ENCODE measurements at places on chromosomes 2 and 18.

GRCh38 chr2:218981390-218981880, 3.5 kb downstream of the FEV start:
- DNase-seq, result no peak

DNA sequence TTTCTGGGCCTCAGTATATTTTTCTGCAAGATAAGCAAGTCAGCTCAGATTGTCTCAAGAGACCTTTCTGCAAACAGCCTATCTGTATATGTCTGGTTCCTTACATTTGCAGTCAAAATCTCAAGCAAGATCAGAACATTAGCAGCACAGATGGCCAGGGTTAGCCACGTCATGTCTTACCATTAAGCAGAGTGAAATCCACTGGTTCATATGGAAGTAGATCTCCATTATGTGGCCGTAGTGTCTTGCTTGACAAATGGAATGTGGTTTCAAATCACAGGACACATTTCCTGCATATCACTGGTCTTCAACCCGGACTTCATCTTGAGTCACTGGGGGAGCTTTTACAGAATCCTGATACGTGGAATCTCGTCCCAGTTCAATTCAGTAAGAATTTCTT, 500.2 kb downstream of the FBXO15 start:
- no peak for DNase-seq

GRCh38 chr18:67608191-67608590, 91.7 kb upstream of the DSEL start:
- DNase-seq, result no peak

DNA sequence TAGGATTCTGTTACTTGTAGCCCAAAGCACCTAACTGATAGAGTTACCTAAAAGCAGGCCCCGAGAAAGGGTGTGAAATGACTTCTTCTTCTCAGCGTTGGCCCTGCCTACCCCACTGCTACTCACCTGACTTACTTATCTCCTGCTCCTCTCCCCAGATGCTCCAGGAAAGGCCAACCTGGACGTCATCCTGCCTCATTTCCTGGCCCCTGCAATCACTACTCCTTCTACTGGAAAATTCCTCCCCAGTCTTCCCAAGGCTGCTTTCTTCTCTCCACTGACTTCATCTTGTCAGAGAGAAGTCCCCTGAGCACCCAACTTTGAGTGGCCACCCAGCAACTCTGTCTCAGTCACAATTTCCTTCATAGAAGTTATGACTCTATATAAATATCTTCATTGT, 63.4 kb upstream of the KLF7 start:
- no peak for DNase-seq

DNA sequence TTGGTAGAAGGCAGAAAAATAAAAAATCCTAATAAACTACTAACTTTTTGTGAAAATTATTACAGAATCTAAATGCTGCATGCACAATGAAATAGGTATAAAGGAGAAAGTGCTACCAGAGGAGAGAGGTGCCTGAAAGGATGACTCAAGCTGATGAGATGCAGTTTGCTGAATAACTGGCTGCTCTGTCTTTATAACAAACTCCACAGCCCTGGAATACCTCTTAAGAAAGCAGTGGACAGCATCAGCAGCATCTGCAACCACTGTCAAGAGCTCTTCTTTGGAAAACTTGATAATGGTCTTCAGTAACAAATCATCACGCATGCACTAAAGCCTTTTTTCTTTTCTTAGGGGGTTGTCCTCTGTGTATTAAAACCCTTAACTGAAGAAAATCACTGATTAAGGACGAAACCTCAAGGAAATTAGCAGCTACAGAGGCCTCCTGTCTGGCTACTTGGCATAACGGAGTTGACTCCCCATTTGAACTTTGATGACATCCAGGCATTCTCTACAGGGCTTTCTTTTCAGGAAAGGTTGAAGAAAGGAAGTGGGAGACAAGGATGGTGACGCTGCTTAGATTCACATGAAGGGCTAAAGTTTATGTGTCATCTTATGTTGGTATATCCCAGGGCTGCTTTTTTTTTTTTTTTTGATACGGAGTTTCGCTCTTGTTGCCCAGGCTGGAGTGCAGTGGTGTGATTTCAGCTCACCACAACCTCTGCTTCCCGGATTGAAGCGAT, 28.8 kb downstream of the WDFY1 start:
- DNase-seq, result no peak

- DNase-seq, result peak; percentile 42
Observed at GRCh38 chr2:217793566-217794132, 209.1 kb downstream of the TNS1 start.

DNA sequence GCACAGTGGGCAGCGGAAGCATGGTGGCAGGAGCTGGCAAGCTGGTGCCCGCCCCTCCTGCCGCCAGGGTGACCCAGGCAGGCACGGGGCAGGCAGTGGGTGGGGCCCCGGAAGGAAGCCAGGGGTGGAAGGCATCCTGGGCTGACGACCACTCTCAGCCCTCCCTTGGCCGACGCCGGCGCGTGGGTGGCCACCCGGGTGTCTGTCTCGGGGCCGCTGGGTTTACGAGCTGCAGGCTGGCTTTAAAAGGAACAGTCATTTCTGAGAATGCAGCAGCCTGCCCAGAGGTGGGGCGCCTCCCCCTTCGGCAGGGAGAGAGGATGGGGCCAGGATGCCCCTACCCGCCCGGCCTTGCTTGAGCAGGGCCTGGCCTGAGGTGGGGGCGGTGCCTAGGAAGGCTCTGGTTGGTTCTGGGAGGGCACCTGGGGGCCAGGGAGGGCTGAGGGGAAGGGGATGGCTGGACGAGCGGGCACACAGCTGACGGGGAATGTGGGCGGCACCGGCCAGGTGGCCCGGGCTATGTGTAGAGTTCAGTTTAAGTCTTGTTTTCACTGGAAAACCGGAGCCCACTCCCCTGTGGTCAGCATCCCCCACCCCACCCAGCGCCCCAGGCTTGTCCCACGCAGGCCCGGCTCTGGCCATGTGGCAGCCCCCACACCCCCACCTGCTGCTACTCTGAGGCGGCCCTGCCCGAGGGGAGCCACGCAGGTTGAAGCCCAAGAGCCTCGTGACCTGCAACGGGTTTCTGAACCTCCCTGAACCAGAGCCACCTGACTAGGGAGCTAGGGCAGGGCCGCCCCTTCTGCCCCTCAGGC, 6.3 kb downstream of the BOK start:
- peak; percentile 81 for DNase-seq

GRCh38 chr2:189233527-189233926, 54.0 kb upstream of the COL5A2 start:
- no peak for DNase-seq

GRCh38 chr18:48902856-48903601, 47.7 kb downstream of the SMAD7 start:
- DNase-seq, result peak; percentile 39

DNA sequence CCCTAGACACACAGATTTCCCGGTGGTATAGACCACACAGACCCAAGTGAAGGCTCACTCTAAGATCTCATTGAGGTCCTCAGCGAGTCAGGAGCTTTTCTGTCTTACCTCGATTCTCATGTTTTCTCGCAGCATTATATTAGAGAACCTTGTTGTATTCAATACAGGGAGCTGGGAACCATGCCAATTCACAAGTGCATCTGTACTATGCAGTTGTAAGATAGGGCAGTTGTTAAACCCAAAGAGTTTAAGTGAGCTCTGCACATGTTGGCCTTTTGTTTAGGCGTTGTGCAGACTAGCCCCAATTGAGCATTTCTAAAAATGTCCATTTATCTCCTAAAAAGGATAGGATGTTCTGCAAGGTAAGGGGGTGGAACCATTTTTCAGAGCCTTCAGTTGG, 59.6 kb downstream of the FEZ2 start:
- DNase-seq, result no peak

- DNase-seq, result no peak
Observed at GRCh38 chr2:30680121-30680520, 127.1 kb downstream of the CAPN13 start.

- DNase-seq, result peak; percentile 54
Observed at GRCh38 chr2:183967756-183968155, 630.6 kb upstream of the ZNF804A start.

GRCh38 chr2:100905132-100905805, 85.3 kb downstream of the NPAS2 start:
- DNase-seq, result no peak

DNA sequence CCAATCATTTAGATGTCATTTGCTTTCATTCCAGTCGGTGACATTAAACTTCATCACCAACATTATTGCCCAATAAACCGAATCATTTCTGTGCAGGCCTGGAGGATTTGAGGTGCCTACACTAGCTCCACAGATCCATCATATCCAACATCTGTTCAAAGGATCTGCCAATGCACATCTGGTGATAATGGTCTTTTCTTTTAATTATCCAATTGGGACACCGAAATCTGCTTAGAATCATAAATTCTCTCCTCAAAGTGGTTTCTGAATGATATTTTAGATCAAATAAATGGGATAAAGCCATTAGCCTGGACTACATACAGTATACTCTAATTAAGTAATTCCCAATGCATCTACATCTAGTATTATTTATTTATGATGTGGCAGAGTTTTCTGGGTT, 85.6 kb downstream of the ABCA12 start:
- no peak for DNase-seq

DNA sequence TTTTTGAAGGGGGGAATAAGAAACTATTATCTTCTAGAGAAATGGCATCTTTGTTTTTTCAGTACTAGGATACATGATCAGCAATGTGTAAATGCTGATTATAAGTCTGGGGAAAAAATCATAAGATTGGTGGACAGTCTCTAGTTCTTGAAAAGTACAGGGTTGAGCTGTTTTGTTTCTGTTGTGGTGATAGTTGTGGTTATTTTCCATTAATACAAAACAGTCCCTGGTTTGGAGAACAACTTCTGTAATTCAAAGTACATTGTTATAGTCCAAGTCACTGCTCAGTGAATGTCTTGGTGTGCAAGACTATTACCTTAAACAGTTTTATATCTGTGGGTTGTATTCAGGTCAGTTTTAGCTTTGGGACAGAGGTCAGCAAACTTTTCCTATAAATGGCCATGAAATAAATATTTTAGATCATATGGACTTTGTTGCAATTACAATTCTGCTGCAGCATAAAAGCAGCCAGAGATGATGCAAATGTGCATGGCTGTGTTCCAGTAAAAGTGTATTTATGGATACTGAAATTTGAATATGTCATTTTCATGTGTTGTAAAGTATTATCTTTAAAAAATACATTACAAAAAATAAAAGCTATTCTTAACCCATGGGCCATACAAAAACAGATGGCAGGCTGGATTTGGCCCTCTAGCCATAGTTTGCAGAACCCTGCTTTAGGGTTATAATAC, 111.0 kb downstream of the CERS6 start:
- no peak for DNase-seq

DNA sequence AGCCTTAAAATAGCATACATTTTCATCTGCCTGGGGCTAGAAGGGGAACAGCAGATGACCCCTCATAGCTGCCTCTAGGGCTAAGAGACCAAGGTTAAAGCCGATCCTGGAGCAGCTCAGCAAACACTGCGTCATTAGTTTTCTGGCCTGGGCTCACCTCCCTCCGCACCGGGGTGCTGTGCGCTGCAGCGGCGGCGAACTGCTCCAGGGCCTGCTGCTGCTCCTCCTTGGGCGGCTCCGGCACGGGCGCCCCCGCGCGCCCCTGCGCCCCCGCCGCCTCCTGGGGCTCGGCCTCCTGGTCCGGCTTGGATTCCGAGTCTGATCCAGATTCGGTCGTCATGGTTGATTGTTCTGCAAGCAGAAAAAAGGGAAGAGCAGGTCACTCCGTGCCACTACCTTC, 55.0 kb downstream of the EPB41L3 start:
- peak; percentile 60 for DNase-seq

- DNase-seq, result no peak
Observed at GRCh38 chr18:41263956-41264355, 691.1 kb upstream of the PIK3C3 start.

GRCh38 chr2:96306370-96306769, 1.0 kb upstream of the SNRNP200 start:
- DNase-seq, result no peak

GRCh38 chr2:167981945-167982344, 265.4 kb downstream of the STK39 start:
- no peak for DNase-seq

- no peak for DNase-seq
Observed at GRCh38 chr18:36942264-36942663, 113.3 kb downstream of the KIAA1328 start.

- no peak for DNase-seq
Observed at GRCh38 chr2:80573950-80574349, 269.4 kb upstream of the LRRTM1 start.

- no peak for DNase-seq
Observed at GRCh38 chr2:1791006-1791605, 46.8 kb upstream of the PXDN start.

DNA sequence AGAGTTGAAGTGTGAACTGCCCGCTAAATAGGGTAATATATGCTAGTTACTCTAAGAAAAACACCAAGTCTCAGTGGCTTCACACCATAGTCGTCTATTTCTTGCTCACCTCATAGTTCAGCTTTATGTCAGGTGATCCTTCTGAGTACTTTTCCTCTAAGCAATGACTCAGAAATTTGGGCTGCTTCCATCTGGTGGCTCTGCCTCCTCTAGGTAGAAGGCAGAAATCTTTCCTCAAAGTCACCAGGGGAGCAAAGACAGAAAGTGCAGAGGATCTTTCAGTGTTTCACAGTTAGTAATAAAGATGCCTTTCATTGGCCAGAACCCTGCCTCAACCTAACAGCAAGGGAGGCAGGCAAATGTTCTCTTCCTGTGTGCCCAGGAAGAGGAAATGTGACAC, 17.3 kb downstream of the CDH20 start:
- no peak for DNase-seq

DNA sequence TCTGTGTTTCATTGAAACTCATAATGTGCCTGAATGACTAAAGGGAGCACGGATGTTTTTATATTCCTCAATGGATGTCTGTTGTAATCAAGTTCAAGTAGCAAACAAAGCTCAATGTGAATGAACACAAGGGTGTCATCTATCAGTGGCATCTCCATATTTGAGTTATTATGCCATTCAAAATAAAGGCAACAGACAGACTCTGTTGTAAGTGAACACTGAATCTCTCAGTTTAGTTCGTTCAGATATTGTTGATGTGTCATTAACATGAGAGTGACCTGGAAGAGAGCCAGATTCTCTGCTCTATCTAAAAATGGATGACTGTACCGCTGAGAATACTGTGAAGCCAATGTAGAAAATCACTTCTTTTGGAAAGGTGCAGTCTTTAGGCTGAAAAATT, 118.7 kb downstream of the NUP35 start:
- DNase-seq, result no peak

- peak; percentile 91 for DNase-seq
Observed at GRCh38 chr18:7038330-7038851, 79.2 kb downstream of the LAMA1 start.

DNA sequence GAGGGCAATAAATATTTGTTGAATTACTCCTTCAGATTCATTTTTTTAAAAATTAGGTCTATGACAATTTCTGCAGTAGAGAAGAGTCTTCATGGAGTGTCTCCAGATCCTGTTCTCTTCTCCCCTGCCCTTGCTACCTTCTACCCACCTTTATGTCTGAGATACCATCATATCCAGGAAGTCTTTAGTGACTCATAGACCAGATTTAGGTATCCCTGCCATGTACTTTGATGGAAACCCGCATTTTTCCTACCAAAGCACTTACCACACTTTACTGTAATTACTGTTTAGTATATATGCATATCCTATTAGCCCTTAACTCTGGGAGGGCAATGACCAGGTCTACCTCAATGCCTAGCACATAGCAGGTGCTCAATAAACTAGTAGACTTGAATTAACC, 11.6 kb downstream of the ZNF397 start:
- DNase-seq, result no peak
